ENCODE measurements at places on chromosomes 2 and 18. TPM values are rescaled to one million over a fixed set of nuclear protein-coding genes. Genes with fewer than 3 reads are reported as not detected.

TUBB8B gene
- not detected for total RNA-seq

- DNase-seq: peak; percentile 46
Observed at GRCh38 chr2:216495656-216496055, 3.0 kb upstream of the RPL37A start.

NTSR2 gene
- not detected for total RNA-seq

EGR4 gene
- total RNA-seq: not detected

GRCh38 chr2:109648041-109648527 is 33.9 kb downstream of the SOWAHC start:
- peak; percentile 19 for DNase-seq

FAM136A gene
- 73.0 TPM for total RNA-seq

GRCh38 chr2:192216336-192216735 is 21.6 kb upstream of the TMEFF2 start:
- DNase-seq: no peak

PID1 gene
- 3.0 TPM for total RNA-seq

LRRFIP1 gene
- 12.5 TPM for total RNA-seq

GRCh38 chr2:101763496-101764333 is 66.2 kb downstream of the MAP4K4 start:
- no peak for DNase-seq

- DNase-seq: peak; percentile 27
Observed at GRCh38 chr2:42568401-42569115, at the start of gene MTA3. TSS of gene MTA3 (plus strand) at chr2:42568632. CDS start at chr2:42568746, 114 bp downstream.

- no peak for DNase-seq
Observed at GRCh38 chr2:171410624-171411023, 23.2 kb downstream of the METTL8 start.

SATB2 gene
- total RNA-seq: 7.8 TPM

- no peak for DNase-seq
Observed at GRCh38 chr2:164558450-164558849, 62.8 kb downstream of the GRB14 start.

- DNase-seq: no peak
Observed at GRCh38 chr2:15793078-15793913, 147.1 kb upstream of the MYCN start.

DNA sequence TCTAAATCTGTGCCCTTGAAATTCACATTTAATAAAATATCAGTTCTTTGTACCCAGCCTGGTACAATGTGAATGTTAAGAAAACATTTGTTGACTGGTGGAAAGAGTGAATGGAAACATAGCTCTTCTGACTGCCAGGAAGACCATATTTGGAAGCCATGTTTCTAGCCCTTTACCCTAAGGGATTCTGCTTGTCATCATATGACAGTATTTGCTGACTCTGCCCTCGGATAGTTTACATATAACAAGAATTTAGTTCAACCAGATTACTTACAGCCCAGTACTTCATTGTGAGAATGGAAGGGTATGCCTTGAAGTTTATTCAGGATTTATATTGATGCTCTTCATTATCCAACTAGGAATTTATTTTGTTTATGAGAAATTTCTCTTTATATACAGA is 13.8 kb upstream of the KCNS3 start:
- DNase-seq: no peak

SERPINB11 gene
- total RNA-seq: not detected

DNA sequence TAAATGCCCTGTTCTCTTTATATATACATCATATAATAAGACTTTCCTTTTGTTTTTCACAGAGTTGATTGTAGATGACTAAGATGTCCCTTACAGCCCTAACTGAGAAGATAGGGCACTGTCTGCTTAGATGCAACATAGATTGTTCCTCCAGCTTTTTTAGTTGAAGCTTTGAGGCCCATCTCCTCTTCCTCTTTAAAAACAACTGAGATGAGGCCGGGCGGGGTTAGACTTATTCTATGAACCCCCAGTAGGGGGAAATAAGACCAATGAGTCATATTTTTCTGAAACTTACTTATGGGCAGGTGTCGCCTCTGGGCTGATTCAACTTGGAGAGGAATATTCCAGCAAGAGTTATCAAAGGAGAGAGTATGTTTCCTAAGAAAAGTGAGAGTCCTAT is 84.6 kb downstream of the FBXO15 start:
- DNase-seq: no peak

- no peak for DNase-seq
Observed at GRCh38 chr18:57077786-57078552, 68.9 kb upstream of the BOD1L2 start.

GRCh38 chr18:13281406-13281805 is 62.8 kb downstream of the LDLRAD4 start:
- DNase-seq: no peak

TUBA3D gene
- not detected for total RNA-seq

MEP1B gene
- total RNA-seq: not detected

DNA sequence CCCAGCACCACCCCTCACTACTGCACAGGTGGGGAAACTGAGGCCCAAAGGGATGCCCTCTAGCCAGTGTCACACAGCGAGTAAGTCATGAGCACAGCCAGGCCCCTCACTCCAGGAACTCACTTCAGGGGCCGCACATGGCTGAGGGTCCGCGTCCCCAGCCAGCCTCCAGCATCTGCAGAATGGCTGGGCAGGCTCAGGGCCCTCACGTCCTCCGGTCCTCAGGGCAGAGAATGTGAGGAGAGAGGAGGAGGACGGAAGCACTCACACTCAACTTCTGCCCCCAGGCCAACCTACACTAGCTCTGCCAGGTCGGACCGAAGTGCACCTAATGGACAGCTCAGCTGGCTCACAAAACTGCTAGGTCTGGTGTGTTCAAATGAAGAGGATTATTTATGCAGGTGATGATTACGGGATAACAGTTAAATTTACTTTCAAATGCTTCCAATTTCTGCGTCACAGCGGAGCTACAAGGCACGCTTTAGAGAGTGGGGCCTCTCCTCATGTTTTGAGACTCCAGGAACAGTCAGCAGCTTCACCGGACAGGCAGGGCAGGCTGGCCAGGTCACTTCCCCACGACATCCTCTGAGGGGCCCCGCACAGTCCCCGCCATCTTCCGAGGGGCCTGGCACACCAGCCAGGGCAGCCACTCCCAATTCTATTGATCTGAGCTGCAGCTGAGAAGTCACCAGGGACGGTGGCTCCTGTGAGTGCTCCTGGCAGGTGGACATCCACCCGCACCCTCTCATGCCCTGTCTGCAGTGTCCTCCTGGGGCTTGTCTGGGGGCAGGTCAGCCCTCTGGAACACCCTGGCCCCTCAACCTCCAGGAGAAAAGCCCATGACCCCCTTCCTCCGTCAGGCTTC is 26.5 kb downstream of the KIF1A start:
- DNase-seq: no peak

SERPINB13 gene
- not detected for total RNA-seq

GRCh38 chr2:203672856-203673255 is 33.6 kb upstream of the CD28 start:
- no peak for DNase-seq

GRCh38 chr2:26457695-26458364 is 20.1 kb downstream of the OTOF start:
- DNase-seq: peak; percentile 79

GRCh38 chr18:37403100-37403781 is 162.4 kb downstream of the CELF4 start:
- DNase-seq: peak; percentile 96

IL36G gene
- not detected for total RNA-seq

DNA sequence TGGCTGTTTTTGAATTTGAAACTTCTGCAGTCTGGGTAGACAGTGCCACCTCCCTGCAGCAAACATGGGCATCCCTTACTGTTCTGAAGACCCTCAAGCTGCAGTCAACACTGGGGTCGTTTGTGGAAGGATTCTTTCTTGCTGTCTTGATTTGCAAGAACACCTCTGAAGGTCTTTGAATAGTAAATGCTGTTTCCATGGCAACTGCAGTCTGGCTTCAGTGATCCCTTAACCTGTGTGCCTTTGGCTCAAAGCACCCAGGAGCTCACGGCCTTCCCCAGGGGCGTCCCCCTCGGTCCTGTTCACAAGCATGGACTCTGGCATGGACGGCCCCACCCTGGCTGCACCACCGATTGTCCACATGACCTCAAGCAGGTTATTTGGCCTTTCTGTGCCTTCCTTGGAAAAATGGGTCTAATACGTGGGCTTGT is 38.3 kb downstream of the LRRFIP1 start:
- no peak for DNase-seq

ZNF516 gene
- 2.6 TPM for total RNA-seq

SLC23A3 gene
- total RNA-seq: 0.02 TPM

DNA sequence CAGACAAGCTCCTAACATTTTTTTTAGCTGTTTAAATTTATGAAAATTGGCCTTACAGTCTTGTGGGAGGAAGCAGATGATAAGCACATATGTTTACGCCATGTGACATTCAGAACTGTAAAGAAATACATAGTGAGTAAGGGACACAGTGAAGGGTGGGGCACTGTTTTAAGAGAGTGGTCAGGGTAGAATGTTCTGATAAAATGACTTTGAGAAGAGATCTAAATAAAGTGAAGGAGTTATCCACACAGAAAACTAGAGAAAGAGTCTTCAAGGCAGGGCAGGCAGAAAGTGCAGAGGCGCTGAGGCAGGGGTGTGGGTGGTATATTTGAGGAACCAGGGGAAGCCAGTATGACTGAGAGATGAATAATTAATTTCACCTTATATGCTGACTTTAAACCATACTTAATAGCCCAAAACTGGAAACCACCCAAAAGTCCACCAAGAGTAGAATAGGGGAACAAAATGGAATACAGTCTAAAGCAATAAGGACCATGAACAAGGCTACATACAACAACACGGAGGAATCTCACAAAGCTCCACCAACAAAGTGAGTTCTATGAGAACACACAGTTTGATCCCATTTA is 8.6 kb downstream of the MREG start:
- DNase-seq: no peak

- DNase-seq: no peak
Observed at GRCh38 chr2:126253669-126254068, 402.3 kb upstream of the GYPC start.
